ENCODE measurements at places on chromosomes 5 and 9. TPM values are rescaled to one million over a fixed set of nuclear protein-coding genes. Genes with fewer than 3 reads are reported as not detected.

The OR1Q1 gene
- not detected for total RNA-seq

The PCDHGA10 gene
- 3.2 TPM for total RNA-seq

The ADGRV1 gene
- total RNA-seq: 86.0 TPM

The PCDHB14 gene
- total RNA-seq: 2.6 TPM

The PCDHAC2 gene
- total RNA-seq: 2.3 TPM

The C5orf58 gene
- not detected for total RNA-seq

DNA sequence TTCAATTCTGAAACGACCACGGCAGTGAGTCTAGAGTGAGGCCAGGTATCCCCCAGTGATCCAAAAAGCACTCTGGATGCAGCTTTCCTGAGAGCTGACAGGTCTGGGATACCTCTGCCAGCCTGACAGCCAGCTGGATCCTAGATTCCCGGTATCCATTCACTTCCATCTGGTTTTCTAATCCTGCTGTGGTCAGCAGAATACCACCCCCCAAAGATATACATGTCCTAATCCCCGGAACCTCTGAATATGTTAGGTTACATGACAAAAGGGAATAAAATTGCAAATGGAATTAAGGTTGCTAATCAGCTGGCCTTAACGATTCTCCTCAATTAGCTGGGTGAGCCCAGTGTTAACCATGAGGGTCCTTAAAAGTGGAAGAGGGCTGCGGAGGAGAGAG is 1.4 kb upstream of the ZNF79 start:
- no peak for DNase-seq
- H3K4me3 ChIP-seq: peak overlapping the region; percentile 99
- no peak overlapping the region for H3K27ac ChIP-seq
- H3K4me1 ChIP-seq: peaks cover 6% of the 10 kb centered on the region

- peaks cover 6% of the 10 kb centered on the region for H3K4me1 ChIP-seq
- no peak overlapping the region for H3K27ac ChIP-seq
- H3K36me3 ChIP-seq: peaks cover 58% of the 10 kb centered on the region
- no peak overlapping the region for H3K4me3 ChIP-seq
- DNase-seq: peak; percentile 87
Observed at GRCh38 chr9:137582286-137582860, 3.6 kb upstream of the DPH7 start.

DNA sequence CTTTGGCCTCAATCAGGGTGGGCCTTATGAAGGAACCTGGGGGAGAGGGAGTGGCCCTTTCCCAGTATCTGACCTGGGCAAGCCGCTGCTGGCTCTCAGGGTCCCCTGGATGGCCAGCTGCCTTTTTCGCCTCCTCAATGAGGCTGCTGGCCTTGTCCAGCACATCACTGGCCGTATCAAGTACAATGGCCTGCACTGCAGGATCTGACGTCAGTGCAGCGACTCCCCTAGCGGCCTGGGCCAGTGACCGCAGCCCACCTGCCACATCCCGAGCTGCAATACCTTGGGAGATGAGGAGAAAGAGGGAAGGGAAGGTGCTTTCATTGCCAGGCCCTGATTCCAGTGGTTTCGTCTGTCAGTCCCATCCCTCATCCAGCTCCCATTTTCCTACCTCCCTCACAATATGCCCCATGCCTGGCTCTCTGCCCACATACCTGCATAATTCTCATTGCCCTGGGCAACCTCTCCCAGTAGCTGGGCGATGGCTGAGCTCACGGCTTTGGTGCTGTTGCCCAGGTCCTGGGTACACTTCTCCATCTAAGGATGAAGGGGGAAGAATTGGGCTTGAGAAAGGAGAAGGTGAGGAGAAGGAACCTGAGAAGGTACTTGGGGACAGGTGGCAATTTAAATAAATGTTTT is 19.1 kb downstream of the TLN1 start:
- DNase-seq: peak; percentile 68
- H3K36me3 ChIP-seq: peaks cover 93% of the 10 kb centered on the region
- no peaks in the 10 kb centered on the region for H3K4me1 ChIP-seq
- no peak overlapping the region for H3K27ac ChIP-seq

- no peaks in the 10 kb centered on the region for H3K36me3 ChIP-seq
- no peak overlapping the region for H3K27ac ChIP-seq
- no peak for DNase-seq
- H3K4me3 ChIP-seq: no peak overlapping the region
Observed at GRCh38 chr5:59097712-59098111, 514.8 kb downstream of the RAB3C start.

DNA sequence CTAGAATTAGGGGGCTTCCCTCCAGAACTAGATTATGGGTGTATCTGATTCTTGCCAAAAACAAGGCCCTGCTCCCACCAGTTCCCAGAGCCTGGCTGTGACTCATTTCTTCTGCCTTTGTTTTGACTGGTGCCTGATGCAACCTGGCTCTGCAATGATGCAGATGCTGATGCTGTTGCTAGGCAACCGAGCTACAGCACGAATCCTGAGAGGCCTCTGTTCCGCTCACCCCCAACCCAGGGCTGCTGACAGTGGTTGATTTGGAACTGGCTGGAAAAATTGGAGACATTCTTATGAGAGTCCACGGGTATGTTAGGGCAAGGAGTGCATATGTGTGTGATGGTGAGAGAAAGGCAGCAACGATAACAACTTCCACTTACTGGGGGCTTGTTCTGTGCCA is 100.3 kb downstream of the NSG2 start:
- peak; percentile 66 for DNase-seq
- H3K27me3 ChIP-seq: peaks cover 46% of the 10 kb centered on the region
- no peaks in the 10 kb centered on the region for H3K4me1 ChIP-seq
- peak overlapping the region; percentile 67 for H3K27ac ChIP-seq
- H3K4me3 ChIP-seq: no peak overlapping the region

GRCh38 chr5:153565822-153566221 is 75.4 kb downstream of the GRIA1 start:
- H3K27ac ChIP-seq: no peak overlapping the region
- H3K4me3 ChIP-seq: no peak overlapping the region
- DNase-seq: no peak
- H3K36me3 ChIP-seq: no peaks in the 10 kb centered on the region

GRCh38 chr5:90356622-90357021 is 52.9 kb downstream of the CETN3 start:
- no peaks in the 10 kb centered on the region for H3K4me1 ChIP-seq
- H3K27me3 ChIP-seq: no peaks in the 10 kb centered on the region
- H3K4me3 ChIP-seq: no peak overlapping the region
- H3K27ac ChIP-seq: no peak overlapping the region

GRCh38 chr5:42494414-42494813 is 71.2 kb downstream of the GHR start:
- no peak for DNase-seq
- H3K27me3 ChIP-seq: no peaks in the 10 kb centered on the region
- no peak overlapping the region for H3K27ac ChIP-seq
- H3K4me3 ChIP-seq: no peak overlapping the region
- H3K36me3 ChIP-seq: no peaks in the 10 kb centered on the region

GRCh38 chr5:35436400-35437057 is 181.1 kb upstream of the SPEF2 start:
- no peaks in the 10 kb centered on the region for H3K4me1 ChIP-seq
- H3K4me3 ChIP-seq: no peak overlapping the region
- no peak overlapping the region for H3K27ac ChIP-seq
- H3K36me3 ChIP-seq: no peaks in the 10 kb centered on the region

DNA sequence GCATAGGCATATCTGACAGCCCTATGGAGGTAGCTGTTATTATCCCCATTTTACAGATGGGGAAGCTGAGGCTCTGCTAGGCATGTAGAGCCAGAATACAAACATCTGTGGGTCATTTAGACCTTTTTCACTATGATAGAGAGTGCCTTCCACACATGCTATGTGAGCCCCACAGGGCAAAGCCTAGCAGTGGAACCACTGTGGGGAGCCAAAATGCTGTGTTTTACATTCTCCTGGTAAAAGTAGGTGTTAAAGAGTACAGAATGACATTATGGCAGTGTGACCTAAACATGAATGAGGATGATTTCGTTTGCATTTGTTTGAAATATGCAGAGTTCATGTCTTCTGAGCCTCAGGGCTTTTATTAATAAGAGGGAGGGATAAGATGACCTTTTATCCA is 265.2 kb downstream of the MAST4 start:
- H3K36me3 ChIP-seq: no peaks in the 10 kb centered on the region
- H3K27me3 ChIP-seq: no peaks in the 10 kb centered on the region
- no peak overlapping the region for H3K27ac ChIP-seq
- DNase-seq: no peak

GRCh38 chr9:137534256-137535119 is 15.7 kb downstream of the PNPLA7 start:
- peak; percentile 72 for DNase-seq
- no peaks in the 10 kb centered on the region for H3K36me3 ChIP-seq
- no peak overlapping the region for H3K27ac ChIP-seq
- H3K27me3 ChIP-seq: no peaks in the 10 kb centered on the region
- H3K4me1 ChIP-seq: no peaks in the 10 kb centered on the region
- H3K4me3 ChIP-seq: no peak overlapping the region

DNA sequence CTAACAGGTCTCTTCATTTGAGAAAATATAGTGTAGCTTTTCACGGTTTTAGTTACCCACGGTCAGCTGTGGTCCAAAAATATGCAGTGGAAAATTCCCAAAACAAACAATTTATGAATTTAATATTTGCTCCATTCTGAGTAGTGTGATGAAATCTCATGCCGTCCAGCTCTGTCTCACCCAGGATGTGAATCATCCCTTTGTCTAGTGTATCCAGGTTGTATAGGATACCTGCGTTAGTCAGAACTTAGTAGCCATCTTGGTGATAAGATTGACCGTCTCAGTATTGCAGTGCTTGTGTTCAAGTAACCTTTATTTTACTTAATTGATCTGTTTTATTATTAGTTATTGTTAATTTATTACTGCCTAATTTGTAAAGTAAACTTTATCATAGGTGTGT is 41.1 kb downstream of the NDUFS4 start:
- no peak overlapping the region for H3K4me3 ChIP-seq
- peaks cover 23% of the 10 kb centered on the region for H3K36me3 ChIP-seq
- no peak overlapping the region for H3K27ac ChIP-seq

GRCh38 chr5:69035665-69036064 is 58.1 kb upstream of the SLC30A5 start:
- H3K4me3 ChIP-seq: no peak overlapping the region
- H3K27me3 ChIP-seq: no peaks in the 10 kb centered on the region
- no peak for DNase-seq
- no peak overlapping the region for H3K27ac ChIP-seq

DNA sequence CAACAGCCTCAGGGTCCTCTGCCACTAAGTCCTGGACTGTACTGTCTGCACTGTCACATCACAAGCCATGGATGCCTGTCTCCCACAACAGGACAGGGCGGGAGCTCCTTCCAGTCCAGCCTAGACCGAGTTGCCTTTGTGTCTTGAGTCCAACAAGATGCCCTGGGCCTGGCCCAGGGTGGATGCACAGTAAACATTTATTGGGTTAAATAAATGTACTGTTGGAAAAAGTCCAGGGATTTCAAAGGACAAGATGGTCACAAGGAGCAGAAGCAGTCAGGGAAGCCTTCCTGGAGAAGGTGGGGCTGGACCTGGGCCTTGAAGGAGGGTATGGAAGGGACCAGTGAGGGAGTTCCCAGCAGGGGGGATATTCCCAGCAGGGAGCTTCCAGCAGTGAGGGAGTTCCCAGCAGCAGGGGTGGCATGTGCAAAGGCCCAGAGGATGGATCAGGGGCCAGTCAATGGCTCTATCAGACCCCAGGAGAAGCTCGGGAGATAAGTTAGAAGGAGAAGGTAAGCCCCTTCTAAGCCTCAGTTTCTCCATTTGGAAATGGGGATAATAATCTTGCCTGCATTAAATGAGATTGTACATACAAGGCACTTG is 72.7 kb upstream of the NEURL1B start:
- peaks cover 9% of the 10 kb centered on the region for H3K4me1 ChIP-seq
- no peak overlapping the region for H3K4me3 ChIP-seq
- no peaks in the 10 kb centered on the region for H3K27me3 ChIP-seq
- H3K36me3 ChIP-seq: no peaks in the 10 kb centered on the region
- DNase-seq: no peak

DNA sequence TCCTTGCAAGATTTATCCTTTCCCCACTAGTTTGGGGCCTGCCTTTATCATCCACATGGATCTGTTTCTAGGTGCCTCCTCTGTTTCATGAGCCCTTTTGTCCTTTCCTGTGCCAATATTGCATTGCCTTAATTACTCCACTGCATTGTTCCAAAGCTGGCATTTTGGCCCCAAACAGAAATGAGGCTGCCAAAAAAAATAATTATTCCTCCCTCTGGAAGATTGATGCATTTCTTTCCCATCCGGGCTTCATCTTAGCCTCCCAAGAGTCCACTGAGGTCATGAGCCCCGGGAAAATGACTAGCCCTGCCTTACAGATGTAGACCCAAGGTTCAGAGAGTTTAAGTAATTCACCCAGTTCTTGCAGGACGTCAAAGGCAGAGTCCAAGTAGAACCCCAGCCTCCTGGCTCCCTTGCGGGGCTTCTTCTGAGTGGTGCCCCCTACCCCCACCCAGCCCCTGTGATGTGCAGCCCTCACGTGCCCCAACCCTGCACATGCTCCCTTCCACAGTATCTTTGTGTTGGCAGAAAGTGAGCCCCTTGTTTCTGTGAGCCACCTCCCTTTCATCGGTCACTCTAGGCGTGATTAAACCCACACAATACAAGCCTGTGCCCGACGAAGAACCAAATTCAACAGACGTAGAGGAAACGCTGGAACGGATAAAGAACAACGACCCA is 62.1 kb downstream of the TMOD1 start:
- no peaks in the 10 kb centered on the region for H3K36me3 ChIP-seq
- no peak overlapping the region for H3K4me3 ChIP-seq
- H3K27ac ChIP-seq: no peak overlapping the region
- no peaks in the 10 kb centered on the region for H3K27me3 ChIP-seq

GRCh38 chr5:126837906-126838539 is 61.1 kb downstream of the LMNB1 start:
- peaks cover 55% of the 10 kb centered on the region for H3K36me3 ChIP-seq
- H3K4me3 ChIP-seq: no peak overlapping the region
- H3K27ac ChIP-seq: no peak overlapping the region
- H3K4me1 ChIP-seq: peaks cover 4% of the 10 kb centered on the region
- no peak for DNase-seq

DNA sequence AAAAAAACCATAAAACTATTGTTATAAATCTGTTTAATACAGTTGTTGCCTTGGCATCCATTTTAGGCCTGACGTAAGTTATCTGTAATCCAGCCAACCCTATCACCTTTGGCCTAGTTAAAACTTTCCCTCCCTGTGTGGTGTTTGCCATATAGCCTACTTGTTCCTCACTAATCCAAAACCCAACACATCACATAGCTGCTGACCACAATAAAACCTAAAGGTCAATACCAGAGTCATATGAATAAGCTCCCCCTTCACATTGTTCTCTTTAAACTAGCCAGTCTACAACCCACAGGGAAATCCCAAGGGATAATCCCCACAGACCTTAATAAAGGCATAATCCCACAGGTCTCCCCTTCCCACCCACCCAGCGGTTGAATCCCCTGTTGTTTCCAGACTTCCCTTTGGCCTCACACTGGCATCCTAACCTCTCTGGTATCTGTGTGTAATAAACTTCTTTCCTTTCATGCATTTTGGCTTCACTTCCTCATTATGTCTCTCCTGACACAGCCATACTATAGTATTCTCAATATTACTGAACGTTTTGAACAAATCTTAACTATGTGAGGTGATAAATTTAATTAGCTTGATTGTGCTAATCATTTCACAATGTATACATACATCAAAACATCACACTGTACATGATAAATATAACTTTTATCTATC is 50.8 kb downstream of the DTWD2 start:
- peaks cover 72% of the 10 kb centered on the region for H3K36me3 ChIP-seq
- no peak overlapping the region for H3K27ac ChIP-seq
- no peaks in the 10 kb centered on the region for H3K27me3 ChIP-seq
- no peaks in the 10 kb centered on the region for H3K4me1 ChIP-seq
- H3K4me3 ChIP-seq: no peak overlapping the region
